ENCODE measurements at places on chromosomes 2 and 18.

- DNase-seq, result no peak
These were observed 70.8 kb upstream of the CDC42EP3 start for GRCh38 chr2:37742286-37742685.

DNA sequence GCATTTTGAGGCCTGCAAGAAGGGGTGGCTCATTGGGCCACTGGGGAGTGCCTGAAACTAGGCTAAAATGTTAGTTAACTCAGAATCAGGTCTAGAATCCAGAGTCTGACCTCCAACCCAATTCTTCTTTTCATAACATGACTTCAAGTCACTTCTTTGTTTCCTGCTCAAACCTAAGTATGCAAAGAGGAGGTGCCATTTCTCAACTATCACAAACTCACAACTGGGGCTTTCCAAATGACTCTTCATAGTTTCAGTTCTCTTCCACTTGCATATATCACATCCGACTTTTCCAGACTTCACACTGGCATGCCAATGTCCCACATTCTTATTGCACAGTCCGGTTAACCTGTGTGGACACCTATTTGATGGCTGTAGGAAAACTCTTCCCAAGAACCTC lies 211.6 kb downstream of the TCF4 start:
- DNase-seq, result no peak

DNA sequence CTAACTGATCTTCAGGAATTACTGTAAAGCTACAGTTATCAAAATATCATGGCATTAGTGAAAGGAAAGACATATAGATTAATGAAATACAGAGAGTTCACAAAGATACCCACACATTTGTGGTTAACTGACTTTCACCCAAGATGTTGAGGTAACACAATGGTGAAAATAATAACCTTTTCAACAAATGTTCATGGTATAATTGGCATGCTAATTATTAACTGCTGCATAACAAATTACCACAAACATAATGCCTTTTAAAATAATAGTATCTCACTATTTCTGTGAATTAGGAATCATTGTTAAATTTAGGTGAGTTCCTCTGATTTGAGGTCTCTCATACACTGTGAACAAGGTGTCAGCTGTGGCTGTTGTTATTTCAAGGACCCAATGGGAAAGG lies 1493.1 kb upstream of the ACVR2A start:
- DNase-seq, result no peak

- DNase-seq, result no peak
These were observed 250.2 kb downstream of the OTX1 start for GRCh38 chr2:63300835-63301234.

GRCh38 chr2:252001-252602 lies 11.7 kb downstream of the SH3YL1 start:
- DNase-seq, result no peak

DNA sequence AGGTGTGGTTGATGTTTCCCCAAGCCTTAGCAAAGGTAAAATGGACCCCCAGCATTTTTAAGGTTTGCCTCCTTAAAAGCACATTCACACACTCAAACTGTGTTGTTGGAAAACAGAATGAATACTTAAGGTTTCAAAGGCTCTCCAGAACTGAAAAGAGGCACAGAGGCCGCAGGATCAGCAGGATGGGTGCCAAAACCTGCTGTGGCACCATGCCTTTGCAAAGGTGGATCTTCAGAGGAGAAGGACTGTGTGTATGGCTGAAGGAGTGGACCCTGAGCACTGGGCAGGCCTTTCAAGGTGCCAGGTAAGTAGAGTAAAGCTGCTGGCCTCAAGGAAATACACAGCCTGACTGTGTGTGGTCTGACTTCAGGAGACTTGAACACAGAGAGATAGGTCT lies 127.3 kb downstream of the XRCC5 start:
- no peak for DNase-seq

DNA sequence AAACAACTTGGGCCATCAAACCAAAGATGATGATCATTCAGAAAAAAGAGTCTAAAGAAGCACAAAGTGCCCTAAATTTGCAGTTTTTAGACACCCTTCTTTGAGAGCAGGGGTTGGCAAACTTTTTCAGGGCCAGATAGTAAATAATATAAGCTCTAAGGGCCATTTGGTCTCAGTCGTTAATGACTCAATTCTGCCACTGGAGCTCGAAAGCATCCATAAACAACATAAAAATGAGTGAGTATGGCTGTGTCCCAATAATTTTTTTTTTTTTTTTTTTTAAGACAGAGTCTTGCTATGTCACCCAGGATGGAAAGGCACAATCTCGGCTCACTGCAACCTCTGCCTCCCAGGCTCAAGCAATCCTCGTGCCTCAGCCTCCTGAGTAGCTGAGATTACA lies 152.3 kb downstream of the DTNB start:
- no peak for DNase-seq

- peak; percentile 67 for DNase-seq
These were observed 9.7 kb upstream of the TEKT4 start for GRCh38 chr2:94861308-94862152.

GRCh38 chr2:48854681-48855080 lies 99.2 kb upstream of the LHCGR start:
- DNase-seq, result no peak

GRCh38 chr2:221360742-221361141 lies 211.4 kb downstream of the EPHA4 start:
- DNase-seq, result no peak

GRCh38 chr18:9755615-9756014 lies 47.5 kb downstream of the RAB31 start:
- DNase-seq, result no peak

GRCh38 chr2:99858951-99859596 lies 283.3 kb downstream of the AFF3 start:
- DNase-seq, result no peak

DNA sequence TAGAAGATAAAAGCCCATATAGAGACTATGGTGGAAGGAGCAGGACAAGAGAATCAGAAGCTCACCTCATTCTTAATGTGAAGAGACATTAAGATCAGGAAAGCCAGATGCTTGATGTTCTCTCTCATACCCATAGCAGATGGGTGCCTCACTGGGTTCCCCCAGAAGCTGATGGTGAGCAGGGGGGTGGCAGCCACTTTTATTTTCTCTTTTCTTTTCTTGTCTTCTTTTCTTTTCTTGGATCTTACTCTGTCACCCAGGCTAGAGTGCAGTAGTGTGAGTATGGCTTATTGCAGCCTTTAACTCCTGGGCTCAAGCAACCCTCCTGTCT lies 14.8 kb upstream of the CXCR4 start:
- DNase-seq, result no peak

GRCh38 chr18:11760498-11761167 lies 71.6 kb downstream of the GNAL start:
- no peak for DNase-seq

- DNase-seq, result no peak
These were observed 124.6 kb upstream of the CREB1 start for GRCh38 chr2:207405150-207405549.

DNA sequence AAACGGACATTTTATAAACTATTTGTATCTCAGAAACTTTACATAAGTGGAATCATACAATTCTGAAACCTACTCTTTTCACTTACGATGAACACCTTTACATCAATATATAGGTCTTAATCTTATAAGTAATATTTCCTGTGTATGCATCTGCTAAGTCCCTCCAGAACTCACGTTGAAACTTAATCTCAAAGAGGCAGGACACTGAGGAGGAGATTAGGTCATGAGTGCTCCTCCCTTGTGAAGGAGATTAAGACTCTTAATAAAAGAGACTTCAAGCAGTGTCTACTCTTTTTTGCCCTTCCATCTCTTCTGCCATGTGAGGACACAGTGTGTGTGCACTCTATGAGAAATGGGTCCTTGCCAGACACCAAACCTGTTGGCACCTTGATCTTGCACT lies 94.7 kb upstream of the CDKL4 start:
- no peak for DNase-seq

- DNase-seq, result no peak
These were observed 217.8 kb downstream of the SETBP1 start for GRCh38 chr18:44898498-44898897.

- DNase-seq, result no peak
These were observed 47.7 kb upstream of the TMEM247 start for GRCh38 chr2:46431481-46432235.

GRCh38 chr2:36620321-36620720 lies 22.4 kb upstream of the FEZ2 start:
- DNase-seq, result no peak

DNA sequence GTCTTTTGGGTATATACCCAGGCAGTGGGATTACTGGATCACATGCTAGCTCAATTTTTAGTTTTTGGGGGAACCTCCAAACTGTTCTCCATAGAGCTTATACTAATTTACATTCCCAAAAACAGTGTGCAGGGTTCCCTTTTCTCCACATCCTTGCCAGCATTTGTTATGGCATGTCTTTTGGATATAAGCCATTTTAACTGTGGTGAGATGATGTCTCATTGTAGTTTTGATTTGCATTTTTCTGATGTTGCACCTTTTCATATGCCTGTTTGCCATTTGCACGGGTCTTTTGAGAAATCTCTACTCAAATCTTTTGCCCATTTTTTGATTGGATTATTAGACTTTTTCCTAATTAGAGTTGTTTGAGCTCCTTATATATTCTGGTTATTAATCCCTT lies 8.0 kb downstream of the FASTKD1 start:
- no peak for DNase-seq

- no peak for DNase-seq
These were observed 264.7 kb upstream of the SYT4 start for GRCh38 chr18:43542016-43542415.

GRCh38 chr2:198762441-198762840 lies 695.3 kb downstream of the SATB2 start:
- DNase-seq, result no peak

GRCh38 chr2:80894486-80894885 lies 589.9 kb upstream of the LRRTM1 start:
- DNase-seq, result no peak

GRCh38 chr2:83168377-83168776 lies 1290.7 kb downstream of the SUCLG1 start:
- DNase-seq, result no peak

- DNase-seq, result no peak
These were observed 179.8 kb upstream of the HAAO start for GRCh38 chr2:42971947-42972736.

GRCh38 chr2:238381341-238382115 lies 45.2 kb upstream of the ASB1 start:
- no peak for DNase-seq

DNA sequence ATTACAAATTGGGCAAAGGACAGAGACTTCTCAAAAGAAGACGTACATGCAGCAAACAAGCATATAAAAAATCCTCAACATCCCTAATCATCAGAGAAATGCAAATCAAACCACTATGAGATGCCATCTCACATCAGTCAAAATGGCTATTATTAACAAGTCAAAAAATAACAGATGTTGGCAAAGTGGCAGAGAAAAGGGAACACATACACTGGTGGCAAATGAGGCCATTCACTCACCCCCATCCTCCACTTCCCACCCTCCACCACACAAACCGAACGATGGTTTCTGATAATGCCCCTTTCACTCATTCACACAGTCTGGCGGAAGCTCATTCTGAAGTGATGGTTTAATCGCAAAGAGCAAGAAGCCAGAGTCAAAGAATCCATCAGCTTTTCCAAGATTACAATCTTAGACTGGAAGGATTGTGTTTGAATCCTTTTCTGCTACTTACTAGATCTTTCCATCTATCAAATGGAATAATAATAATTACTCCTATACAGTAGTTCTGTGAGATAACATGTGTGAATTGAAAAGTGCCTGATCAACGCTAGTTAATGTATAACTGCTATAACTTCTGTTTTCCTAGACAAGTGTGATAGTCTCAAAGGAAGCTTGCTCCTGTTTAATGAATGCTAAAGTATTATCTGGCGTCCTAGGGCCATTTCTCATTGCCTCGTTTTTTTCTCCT lies 16.9 kb upstream of the CD28 start:
- DNase-seq, result no peak

- DNase-seq, result no peak
These were observed 2.1 kb downstream of the ATAD2B start for GRCh38 chr2:23924589-23925359.

- DNase-seq, result no peak
These were observed 30.6 kb downstream of the FAM178B start for GRCh38 chr2:96955762-96956161.
